ENCODE measurements at places on chromosomes 2 and 18.

- no peak for DNase-seq
Measured at GRCh38 chr2:71129114-71129901, 721 bp downstream of the MCEE start.

- DNase-seq, result no peak
Measured at GRCh38 chr18:53941601-53942338, 282.7 kb downstream of the MBD2 start.

GRCh38 chr2:231128541-231128940, 3.7 kb upstream of the HTR2B start:
- no peak for DNase-seq

GRCh38 chr2:74908748-74909444, 49.5 kb upstream of the POLE4 start:
- DNase-seq, result no peak

GRCh38 chr2:235463893-235464292, 29.9 kb upstream of the AGAP1 start:
- DNase-seq, result no peak
